ENCODE measurements at places on chromosomes 5 and 9.

DNA sequence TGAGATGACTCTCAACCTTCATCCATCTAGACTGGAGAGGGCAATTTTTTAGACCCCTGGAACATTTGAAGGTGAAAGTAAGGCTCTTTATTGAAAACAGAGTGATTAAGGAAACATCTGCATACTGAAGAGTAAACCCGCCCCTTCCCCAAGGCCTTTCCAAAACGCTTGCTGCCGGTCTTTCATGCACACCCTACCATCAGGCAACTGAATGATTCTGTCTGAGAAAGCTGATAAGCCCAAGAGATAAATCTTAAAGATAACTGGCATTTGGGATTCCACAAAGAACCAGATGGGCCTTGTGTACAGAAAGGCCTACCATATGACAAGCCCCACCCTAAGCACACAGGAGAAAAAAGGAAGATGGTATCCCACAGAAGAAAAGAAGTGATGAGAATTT, 54.4 kb upstream of the PIK3R1 start:
- no peak for DNase-seq

DNA sequence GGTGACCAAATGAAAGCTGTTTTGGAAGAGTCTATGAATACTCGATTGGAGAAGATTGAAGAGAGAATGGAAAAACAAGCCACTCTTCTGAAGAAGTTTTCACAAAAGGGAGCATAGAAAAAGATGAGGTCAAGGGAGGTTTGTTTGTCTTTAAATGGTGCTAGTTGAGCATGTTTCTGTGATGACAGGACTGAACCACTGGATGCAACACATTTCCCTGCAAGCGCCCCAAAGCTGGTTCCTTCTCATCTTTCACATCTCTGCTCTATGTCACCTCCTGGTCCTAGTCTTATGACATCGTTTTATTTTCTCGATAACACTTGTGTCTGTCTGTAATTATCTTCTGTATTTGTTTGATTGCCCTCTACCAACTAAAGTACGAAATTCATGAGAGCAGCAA, 3.8 kb upstream of the CCDC192 start:
- DNase-seq, result no peak

GRCh38 chr9:82423700-82424099, 435.1 kb downstream of the SPATA31D1 start:
- no peak for DNase-seq

- no peak for DNase-seq
These were observed 112.4 kb downstream of the ISL1 start for GRCh38 chr5:51495672-51496071.

DNA sequence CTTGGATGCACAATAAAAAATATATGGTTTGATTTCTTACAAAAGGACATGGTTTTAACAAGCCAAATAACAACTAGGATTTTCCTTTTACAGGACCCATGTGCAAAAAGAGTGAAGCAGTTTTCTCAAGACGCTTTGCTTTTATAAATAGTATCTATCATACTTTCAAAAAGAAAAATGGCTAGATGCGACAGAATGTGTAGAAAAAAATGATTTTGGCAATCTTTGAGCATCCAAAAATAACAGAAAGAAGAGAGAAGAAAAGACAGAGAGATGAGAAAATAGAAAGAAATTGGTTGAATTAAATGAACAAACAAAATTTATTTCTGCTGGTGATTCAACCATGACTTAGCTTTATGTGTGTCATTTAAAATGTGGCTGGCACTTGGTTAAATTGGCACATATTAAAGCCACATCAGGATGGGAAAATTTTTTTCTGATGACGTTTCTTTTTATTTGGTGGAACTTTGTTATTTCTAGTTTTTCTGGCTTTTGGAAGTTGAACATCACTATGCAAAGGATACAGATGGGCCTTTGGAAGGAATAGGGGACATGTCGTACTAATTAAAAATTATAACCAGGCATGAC, 35.6 kb upstream of the NREP start:
- DNase-seq, result no peak

- DNase-seq, result no peak
These were observed 290.4 kb upstream of the PDE4D start for GRCh38 chr5:60183881-60184280.

DNA sequence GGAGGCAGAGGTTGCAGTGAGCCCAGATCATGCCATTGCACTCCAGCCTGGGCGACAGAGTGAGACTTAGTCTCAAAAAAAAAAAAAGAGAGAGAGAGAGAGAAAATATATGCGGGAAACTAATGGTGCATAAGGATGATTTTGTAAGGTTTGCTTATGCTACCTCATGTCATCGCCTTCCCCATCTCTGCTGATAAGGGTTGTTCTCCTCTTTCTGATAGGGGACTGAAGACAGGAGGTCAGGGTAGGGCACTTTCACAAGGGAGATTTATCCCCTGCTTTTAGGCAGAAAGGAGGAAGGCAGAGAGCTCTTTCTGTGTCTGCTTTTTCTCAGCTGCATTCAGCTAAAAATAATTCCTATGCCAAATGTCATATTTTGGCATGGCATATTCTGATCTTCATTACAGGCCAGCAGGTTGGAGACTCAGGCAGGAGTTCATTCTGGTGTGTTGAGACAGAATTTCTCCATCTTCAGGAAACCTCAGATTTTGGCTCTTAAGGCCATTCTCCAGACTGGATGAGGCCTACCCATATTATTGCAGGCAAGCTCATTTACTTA, 220.2 kb downstream of the AUH start:
- DNase-seq, result no peak

DNA sequence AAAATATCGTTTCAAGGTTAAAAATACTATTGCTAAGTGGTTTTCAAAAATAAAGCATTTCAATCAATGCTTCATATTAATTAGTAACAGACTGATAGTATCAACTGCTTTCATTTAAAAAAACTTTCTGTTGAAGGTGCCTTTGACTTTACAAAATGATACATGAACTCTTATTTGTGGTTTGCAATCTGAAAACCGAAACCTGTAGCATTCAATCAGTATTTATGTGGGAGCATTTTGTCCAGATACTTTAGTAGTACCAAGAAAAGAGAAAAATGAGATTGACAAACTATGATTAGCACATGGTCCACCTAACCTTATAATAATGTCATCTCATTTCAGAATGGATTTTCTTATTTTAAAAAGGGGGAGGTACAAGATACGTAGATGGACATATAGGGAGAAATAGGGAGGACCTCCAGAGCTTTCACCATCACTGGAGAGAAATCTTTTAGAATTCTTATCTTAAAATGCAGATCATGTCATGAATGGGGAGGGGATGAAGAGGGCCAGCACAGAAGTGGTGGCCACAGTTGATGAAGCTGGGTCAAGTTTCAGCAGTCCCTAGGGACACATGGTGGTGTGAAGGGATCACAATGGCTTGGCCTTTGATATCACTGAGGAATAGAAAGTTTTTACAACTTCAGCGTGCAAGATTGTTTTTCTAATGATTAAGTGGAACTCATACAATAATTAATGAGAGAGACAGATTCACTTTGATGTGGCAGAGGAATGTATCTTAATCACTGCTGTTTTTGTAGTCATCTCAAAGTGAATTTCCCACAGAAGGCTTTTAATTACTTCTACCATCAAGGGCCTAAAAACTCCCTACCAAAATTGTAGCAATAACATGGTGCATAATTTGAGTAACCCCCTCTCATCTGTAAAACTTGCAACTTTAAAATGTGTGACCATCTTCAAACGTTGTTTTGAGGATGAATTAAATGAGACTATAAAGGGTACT, 322.3 kb upstream of the EDIL3 start:
- no peak for DNase-seq

DNA sequence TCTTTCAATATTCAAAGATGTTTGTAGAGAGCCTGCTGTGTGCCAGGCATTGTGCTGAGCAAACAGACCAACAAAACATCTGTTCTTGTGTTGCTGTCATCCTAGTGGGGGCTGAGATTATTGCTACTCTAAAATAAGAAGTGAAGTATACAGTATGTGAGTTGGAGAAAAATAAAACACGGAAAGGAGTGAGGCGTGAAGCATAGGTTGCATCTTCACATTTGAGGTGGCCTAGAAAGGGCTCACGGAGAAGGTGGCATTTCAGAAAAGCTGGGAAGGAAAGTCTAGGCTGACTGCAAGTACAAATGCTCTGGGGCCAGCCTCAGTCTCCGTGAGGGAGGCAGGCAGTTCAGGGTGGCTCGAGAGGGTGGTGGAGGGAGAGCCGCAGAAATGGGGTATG, 80.3 kb downstream of the CSNK1A1 start:
- no peak for DNase-seq

- DNase-seq, result no peak
These were observed 17.3 kb downstream of the CMBL start for GRCh38 chr5:10290438-10290837.

DNA sequence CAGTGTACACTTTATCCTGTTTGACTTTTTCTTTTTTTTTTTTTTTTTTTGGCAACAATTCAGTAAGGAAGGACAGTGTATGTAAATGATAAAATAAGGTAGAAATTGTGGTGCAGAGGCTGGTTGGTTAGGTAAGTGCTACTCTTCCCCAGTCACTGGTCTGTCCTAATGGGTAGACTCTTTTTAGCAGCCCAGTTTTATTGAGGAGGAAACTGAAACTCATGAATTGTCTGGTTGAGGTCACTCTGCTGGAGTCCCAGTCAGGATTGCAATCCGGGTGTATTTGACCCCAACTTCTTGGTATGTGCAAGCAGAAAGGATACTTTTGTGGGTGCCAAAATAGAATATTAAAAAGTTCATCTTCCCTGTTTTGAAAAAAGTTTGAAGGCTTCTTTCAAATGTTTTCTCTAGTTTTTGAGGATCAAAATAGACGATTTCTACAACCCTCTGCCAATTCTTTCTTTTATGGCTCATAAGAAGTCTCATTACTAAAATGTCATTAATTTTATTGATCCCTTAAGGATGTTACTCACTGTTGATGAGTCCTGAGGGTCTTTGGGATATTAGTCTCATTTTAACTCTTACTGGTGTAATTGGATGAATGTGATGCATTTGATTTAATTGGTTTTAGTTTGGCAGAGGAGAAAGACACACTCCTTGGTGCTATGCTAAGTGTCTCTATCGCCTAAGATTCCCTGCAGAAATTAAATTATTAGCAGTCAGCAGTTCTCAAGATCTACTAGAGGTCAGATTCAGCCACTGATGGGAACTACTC, 171.9 kb downstream of the KDM4C start:
- no peak for DNase-seq

- DNase-seq, result no peak
These were observed 109.9 kb downstream of the UGCG start for GRCh38 chr9:112006361-112007020.

- DNase-seq, result no peak
These were observed 138.1 kb upstream of the TLE4 start for GRCh38 chr9:79433703-79434102.

DNA sequence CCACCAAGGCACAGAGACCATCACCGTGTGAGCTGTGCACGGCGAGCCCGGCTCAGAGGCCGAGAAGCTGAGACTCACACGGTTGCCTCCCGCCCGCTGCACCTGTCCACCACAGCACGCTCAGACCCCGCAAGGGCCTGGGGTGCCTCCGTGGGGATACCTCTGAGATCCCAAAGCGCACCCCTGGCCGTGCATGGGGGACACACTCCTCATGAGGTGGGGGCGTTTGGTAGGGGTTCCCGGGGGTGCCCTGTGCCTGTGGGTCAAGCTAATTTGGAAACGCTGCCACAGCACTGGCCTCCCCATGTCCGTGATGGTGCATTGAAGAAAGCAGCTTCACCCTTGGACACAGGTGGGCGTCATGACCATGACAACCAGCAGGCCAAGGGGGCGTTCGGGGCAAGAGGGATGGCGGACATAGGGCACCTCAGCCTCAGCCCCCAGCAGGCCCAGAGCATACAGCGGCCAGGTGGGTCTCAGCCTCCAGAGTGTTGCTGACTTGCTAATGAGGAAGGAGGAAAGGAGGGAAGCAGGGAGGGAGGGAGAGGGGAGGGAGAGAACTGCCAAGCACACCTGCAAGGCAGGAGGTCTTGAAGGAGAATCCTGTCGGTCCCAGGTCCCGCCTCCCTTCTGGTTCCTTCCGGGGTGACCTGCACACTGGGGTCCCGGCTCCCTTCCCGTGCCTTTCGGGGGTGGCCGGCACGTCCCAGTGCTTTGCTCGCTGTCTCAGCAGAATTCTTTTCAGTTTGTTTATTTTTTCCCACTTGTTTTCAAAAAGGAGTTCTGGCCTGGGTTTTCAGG, 34.7 kb downstream of the GLT6D1 start:
- no peak for DNase-seq

DNA sequence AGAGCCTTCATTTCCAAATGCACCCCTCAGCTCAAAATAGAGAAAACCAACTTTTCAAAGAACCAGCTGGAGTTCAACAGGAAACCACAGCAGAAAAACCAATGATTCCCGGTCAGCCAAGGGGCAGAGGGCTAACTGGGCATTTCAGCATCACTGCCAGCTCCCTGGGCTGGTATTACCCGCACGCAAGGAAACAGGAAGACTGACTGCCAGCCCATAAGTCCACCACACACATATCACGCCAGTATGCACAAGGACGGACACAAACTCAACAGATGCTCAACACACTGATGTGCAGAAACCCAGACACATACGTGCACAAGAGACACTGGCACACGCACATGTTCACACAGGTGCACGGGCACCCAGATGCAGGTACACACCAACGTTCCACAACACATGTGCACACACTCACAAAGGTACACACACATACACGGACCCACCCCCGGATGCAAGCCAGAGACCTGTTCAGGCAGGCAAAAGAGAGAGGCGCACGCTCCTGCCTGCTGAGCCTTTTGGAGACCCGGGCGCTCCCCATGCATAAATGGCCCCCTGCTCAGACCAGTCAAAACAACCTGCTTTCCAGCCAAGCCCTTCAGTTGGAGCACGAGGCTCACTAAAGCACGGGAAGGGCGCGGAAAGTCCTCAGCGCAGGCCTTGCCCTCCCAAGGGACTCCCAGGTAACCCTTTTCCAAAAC, 2.1 kb downstream of the ADAMTS2 start:
- DNase-seq, result no peak

DNA sequence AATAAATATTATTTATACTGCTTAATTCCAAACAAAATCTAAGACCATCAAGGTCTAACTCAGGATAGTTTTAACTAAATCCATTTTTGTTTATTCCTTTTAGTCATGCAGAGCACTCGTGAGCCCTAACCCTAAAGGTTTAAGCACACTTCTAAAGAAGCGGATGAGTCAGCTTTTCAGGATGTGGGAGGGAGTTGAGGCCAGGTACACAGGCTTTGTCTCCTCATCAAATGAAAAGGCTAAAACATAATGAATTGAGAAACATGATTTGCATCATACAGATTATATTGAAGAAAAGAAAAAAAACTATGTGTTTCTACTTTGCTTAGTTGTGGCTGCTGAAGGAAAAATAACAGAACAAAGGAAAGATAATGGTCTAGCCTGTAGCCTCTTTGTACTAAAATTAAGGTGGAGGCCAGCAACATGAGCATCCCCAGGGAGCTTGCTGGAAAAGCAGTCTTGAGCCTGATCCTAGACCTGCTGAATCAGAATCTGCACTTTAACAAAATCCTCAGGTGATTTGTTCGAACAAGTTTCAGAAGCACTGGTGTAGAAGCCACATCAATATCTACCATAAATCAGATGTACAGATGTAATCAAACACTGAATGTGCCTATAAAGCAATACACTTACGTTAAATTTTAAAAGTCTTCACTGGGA, 21.1 kb upstream of the ISCA1 start:
- no peak for DNase-seq

Data from H1 (cell line).